Type B pancreatic cell (in vitro differentiated cells): ENCODE measurements at places on chromosomes 7 and 10.
A peak's percentile ranks its signal among the peaks of the same experiment; 100 is the strongest.

DNA sequence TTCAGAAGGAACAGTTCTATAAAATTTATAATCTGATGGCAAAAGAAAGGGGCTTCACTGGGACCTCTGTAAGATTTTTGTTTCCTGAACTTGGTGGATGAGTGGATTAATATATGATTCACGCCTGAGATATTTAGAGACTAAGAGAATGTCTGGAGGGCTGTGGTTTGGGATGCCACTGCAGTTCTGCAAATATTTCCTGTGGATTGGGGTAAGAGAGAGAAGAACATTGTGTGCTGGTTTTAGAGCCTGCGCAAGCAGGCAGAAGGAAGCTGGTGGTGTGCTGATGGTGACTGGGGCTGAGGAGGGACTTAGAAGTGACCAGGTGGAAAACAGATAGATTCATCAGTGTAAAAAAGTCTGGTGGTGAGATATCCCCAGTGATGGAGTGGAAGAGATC lies 87.0 kb downstream of the SUGCT start:
- H3K4me1 ChIP-seq: peaks cover 4% of the 10 kb centered on the region
- H3K27me3 ChIP-seq: no peaks in the 10 kb centered on the region
- no peak for DNase-seq

GRCh38 chr10:26938578-26938977 lies 77.8 kb upstream of the ABI1 start:
- DNase-seq: no peak
- H3K36me3 ChIP-seq: no peaks in the 10 kb centered on the region
- no peaks in the 10 kb centered on the region for H3K27me3 ChIP-seq
- no peak overlapping the region for H3K27ac ChIP-seq

DNA sequence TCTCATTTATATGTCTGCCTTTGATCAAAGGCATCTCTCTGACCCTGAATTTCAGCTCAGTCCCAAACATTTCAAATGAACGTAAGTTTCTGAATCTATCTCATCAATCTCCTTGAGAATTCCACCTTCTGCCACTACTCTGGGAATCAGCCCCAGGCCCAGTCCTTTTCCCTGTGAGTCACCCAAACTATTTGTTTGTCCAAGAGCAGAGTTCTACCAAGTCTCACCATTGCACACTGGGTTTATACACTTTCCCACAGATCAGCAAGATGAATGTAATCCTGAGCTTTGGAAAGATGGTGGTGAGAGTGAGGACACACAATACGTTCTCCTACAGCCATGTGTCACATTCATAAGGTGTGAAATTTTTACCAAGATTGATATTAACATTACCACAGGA lies 251.3 kb upstream of the VWC2 start:
- H3K36me3 ChIP-seq: no peaks in the 10 kb centered on the region
- no peak for DNase-seq

- H3K27me3 ChIP-seq: no peaks in the 10 kb centered on the region
- DNase-seq: no peak
- no peak overlapping the region for H3K27ac ChIP-seq
- no peak overlapping the region for H3K4me3 ChIP-seq
- H3K36me3 ChIP-seq: no peaks in the 10 kb centered on the region
Measured at GRCh38 chr10:115321360-115321759, 228.2 kb downstream of the ATRNL1 start.

DNA sequence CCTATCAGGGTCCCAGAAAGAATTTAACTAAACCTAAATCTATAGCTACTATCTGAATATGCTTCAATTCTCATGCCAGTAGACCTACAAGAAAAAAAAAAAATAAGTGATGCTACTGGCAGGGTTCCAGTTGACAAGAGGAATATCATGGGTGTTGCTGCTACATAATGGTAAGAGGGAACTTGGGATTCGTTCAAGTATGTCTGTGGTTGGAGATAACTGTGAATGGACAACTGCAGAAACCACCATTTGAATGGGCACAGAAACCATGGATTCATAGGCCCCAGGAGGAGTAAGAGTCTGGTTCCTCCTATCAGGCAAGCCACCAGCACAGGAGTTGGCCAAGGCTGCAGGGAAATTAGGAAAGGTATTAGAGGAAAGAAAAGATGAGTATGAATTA lies 287.6 kb upstream of the HGF start:
- peaks cover 3% of the 10 kb centered on the region for H3K36me3 ChIP-seq
- H3K4me3 ChIP-seq: no peak overlapping the region
- no peak for DNase-seq
- no peaks in the 10 kb centered on the region for H3K4me1 ChIP-seq
- no peak overlapping the region for H3K27ac ChIP-seq

DNA sequence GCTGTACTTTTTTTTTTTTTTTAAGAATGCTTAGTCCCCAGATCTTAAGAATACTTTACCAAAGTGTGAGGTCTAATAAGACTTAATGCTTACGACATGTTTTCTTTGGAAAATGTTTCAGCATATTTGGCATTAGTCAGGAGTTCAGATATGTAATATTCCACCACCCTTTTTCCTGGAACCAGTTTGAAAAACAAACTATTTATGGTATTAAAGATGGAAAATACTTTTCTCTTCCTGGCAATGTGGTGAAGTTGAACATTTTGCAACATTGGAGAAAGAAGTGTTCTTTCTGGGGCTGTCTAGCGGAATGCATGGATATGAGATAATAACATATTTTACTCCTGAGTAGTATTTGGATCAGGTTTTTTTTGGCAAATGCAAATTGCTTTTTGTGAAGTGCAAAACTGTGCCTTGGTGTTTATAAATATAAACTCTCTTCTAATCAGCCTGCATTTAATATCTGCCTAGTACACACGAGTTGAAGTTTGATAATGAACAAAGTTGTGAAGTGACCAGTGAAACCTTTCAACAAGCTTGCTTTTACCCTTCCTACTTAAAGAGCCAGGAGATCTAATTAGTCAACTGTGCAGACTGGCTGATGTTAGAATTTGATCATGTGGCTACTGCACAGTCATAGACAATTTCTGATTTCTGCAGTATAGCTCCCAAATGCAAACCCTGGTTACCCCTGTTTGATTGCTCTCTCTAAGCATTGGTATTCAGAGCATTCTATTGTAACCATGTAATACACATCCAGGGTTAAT lies 20.9 kb downstream of the MAP3K8 start:
- H3K4me1 ChIP-seq: peaks cover 11% of the 10 kb centered on the region
- H3K4me3 ChIP-seq: no peak overlapping the region
- H3K27me3 ChIP-seq: no peaks in the 10 kb centered on the region
- H3K27ac ChIP-seq: no peak overlapping the region
- H3K36me3 ChIP-seq: peaks cover 12% of the 10 kb centered on the region

DNA sequence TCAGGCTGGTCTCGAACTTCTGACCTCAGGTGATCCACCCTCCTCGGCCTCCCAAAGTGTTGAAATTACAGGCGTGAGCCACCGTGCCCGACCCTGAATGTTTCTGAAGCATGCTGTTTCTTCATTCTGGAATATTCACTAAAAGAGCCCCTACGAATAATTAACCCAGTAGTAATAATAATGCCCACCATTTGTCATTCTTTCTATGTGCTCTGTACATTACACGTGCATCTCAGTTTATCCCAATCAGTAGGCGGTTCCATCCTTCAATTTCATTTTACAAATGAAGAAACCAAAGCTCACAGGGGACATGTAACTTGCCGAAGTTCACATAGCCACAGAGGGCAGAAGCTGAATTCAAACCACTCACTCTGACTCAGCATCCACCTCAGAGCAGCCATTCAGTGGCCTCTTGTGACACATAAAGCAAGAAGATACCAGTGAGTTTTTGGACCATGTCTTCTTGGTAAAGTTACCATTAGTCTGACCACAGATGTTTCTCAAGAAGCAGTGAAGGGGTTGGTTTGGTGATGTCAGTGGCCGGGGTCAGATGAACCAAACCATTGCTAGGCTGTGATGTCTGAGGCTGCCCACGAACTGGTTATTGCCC lies 71.9 kb upstream of the DUSP5 start:
- H3K4me3 ChIP-seq: peak overlapping the region; percentile 36
- H3K27ac ChIP-seq: peak overlapping the region; percentile 58
- H3K27me3 ChIP-seq: no peaks in the 10 kb centered on the region
- DNase-seq: no peak
- H3K4me1 ChIP-seq: peaks cover 23% of the 10 kb centered on the region

DNA sequence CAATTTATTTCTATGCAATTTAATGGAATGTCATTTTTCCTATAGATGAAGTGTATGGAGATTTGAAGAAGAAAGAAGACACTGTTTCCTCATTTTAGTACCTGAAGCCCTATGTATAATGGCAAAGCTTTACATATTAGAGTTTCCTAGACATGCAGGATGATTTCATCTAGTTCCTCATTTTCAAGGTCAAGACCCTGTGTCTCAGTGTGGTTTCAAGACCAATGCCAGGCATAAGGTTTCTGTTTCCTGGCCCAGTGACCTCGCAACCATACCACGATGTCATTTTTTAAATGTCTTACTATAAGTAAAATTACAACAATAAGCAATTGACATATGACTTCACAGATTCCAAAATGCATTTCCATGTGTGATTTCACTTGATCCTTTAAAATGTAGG lies 336.5 kb upstream of the PRKCQ start:
- H3K36me3 ChIP-seq: no peaks in the 10 kb centered on the region
- H3K4me1 ChIP-seq: peaks cover 9% of the 10 kb centered on the region
- H3K27me3 ChIP-seq: peaks cover 36% of the 10 kb centered on the region
- H3K4me3 ChIP-seq: no peak overlapping the region

DNA sequence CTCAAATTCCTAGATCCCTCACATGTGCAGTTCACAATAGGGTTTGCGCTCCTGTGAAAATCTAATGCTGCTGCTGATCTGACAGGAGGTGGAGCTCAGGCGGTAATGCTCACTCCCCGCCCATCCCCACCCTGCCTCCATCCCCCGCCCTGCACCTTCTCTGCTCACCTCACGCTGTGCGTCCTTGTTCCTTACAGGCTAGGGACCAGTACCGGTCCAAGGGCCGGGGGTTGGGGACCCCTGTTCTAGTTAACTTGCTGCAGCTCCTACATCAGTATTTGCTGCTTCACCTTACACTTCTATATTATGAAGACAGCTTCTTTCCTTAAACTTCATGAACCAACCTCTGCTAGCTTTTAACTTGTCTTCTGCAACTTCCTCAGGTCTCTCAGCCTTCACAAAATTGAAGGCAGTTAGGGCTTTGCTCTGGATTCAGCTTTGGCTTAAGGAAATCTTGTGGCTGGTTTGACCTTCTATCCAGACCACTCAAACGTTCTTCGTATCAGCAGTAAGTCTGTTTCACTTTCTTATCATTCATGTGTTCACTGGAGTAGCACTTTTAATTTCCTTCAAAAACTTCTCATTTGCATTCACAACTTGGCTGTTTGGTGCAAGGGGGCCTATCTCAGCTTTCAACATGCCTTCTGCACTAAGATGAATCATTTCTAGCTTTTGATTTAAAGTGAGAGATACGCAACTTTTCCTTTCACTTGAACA lies 1.7 kb upstream of the TNKS2 start:
- H3K4me1 ChIP-seq: peaks cover 32% of the 10 kb centered on the region
- H3K27ac ChIP-seq: peak overlapping the region; percentile 91
- peak overlapping the region; percentile 87 for H3K4me3 ChIP-seq
- H3K27me3 ChIP-seq: no peaks in the 10 kb centered on the region
- DNase-seq: no peak
- H3K36me3 ChIP-seq: peaks cover 9% of the 10 kb centered on the region

- H3K27ac ChIP-seq: peak overlapping the region; percentile 25
- H3K4me3 ChIP-seq: no peak overlapping the region
- peaks cover 3% of the 10 kb centered on the region for H3K27me3 ChIP-seq
Measured at GRCh38 chr10:11335167-11335652, 276.2 kb downstream of the USP6NL start.

- no peak overlapping the region for H3K27ac ChIP-seq
- peaks cover 9% of the 10 kb centered on the region for H3K4me1 ChIP-seq
- no peaks in the 10 kb centered on the region for H3K27me3 ChIP-seq
- DNase-seq: no peak
- H3K4me3 ChIP-seq: no peak overlapping the region
Measured at GRCh38 chr7:81233208-81233940, 314.5 kb upstream of the SEMA3C start.

DNA sequence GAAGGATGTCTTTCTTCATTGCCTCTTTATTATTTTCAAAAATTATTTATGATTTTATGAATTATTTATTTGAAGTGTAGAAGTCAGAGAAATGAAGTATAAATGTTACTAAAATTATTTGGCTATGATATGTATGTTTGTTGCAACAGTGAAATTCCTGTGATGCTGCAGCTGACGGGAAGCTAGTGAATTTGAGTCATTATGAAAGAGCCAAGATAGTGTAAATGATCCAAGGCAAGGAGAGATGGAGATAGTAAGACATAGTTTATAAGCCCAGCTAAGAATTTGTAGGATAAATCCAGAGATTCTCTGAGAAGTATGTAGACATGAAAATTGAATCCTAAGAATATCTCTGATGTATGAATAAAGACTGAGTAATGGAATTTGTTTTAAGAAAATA lies 30.8 kb downstream of the CASD1 start:
- no peak for DNase-seq
- H3K4me1 ChIP-seq: no peaks in the 10 kb centered on the region
- peaks cover 17% of the 10 kb centered on the region for H3K36me3 ChIP-seq

DNA sequence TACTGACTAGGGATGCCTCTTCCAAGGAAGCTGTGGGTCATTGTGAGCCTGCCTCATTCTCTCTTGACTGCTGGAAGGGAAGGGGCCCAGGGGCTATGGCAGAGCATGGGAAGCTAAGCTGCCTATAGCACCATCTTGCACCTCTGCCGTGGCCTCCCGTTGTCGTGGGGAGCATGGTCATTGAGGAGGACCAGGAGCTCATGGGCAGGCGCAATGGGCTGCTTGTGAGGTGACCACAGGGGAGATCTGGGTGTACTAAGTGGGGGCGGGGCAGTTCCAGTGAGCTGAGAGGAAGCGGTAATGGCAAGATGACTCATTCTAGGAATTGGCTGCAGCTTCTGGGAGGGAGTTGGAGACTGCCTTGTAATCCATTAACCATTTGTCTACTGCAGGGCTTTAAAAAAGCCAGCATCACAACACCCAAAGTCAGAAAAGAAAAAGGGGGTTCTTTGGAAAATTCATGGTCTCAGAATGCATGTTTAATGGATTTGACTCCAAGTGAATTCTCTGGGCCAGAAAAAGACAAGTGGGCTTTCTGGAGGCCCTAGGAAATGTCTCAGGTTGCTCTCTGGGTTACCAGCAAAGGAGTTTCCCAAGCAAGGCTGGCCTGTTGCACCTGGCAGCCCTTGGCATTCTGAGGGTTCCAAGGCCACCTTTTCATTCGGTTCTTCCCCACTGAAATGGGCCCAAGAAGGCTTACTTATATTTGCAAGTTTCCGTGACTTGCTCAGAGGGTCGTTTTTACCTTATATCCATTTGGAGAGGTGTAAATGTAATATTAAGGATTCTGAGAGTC lies 3.6 kb downstream of the DUSP5 start:
- H3K27me3 ChIP-seq: peaks cover 35% of the 10 kb centered on the region
- no peak for DNase-seq
- peak overlapping the region; percentile 89 for H3K27ac ChIP-seq
- peaks cover 56% of the 10 kb centered on the region for H3K4me1 ChIP-seq
- peaks cover 7% of the 10 kb centered on the region for H3K36me3 ChIP-seq

GRCh38 chr7:150388709-150389531 lies 9.8 kb downstream of the ZNF775 start:
- H3K27me3 ChIP-seq: no peaks in the 10 kb centered on the region
- peaks cover 33% of the 10 kb centered on the region for H3K4me1 ChIP-seq
- H3K4me3 ChIP-seq: no peak overlapping the region
- peaks cover 12% of the 10 kb centered on the region for H3K36me3 ChIP-seq
- no peak for DNase-seq

- H3K4me3 ChIP-seq: no peak overlapping the region
- H3K4me1 ChIP-seq: peaks cover under 1% of the 10 kb centered on the region
- no peaks in the 10 kb centered on the region for H3K36me3 ChIP-seq
- H3K27me3 ChIP-seq: peaks cover 32% of the 10 kb centered on the region
Measured at GRCh38 chr10:129876838-129877237, 87.2 kb downstream of the EBF3 start.

GRCh38 chr10:8360814-8361509 lies 306.5 kb downstream of the GATA3 start:
- peaks cover 4% of the 10 kb centered on the region for H3K4me1 ChIP-seq
- H3K4me3 ChIP-seq: no peak overlapping the region
- peaks cover 8% of the 10 kb centered on the region for H3K27me3 ChIP-seq
- no peak for DNase-seq
